ENCODE measurements at places on chromosomes 4 and X.

DNA sequence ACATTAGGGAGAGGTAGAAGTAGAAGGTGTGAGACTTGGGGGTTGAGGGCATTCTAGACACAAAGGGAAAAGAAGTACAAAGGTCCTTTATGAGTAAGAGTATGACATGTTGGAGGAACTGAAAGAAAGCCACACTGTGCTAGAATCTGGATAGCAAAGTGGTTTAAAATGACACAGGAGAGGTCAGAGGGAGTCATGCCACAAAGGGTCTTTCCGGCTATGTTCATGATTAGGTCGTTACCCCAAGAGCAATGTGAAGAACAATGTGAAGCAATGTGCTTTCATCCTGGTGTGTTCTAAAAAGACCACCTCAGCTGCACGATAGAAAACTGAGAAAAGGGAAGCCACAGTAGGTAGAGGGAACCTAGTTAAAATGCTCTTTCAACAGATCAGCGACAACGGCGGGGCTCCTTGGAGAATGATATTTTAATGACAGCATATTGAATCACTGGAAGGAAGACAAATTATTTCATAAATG lies 29.2 kb downstream of the SMIM14 start:
- DNase-seq, result peak; percentile 77

- DNase-seq, result no peak
Observed at GRCh38 chrX:112784692-112785091, 55.9 kb downstream of the AMOT start.

GRCh38 chrX:138128027-138128671 lies 562.2 kb downstream of the ZIC3 start:
- no peak for DNase-seq

DNA sequence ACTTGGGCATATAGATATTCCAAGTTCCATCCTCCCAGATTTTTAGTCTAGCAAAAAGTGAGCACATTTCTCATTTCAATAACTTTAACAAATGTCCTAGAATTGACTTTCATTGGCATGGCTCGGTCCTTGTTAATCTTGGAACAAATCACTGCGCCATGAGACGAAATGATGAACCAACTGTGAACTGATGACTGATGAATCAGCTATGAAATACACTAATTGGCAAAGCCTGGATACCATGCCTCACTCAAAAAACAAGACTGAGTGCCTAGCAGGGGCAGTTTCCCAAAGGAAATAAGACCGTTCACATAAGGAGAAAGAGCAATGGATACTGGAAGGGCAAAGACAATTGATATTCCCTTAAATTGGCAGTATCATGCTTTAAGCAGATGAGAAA lies 248.6 kb upstream of the VEGFC start:
- no peak for DNase-seq

DNA sequence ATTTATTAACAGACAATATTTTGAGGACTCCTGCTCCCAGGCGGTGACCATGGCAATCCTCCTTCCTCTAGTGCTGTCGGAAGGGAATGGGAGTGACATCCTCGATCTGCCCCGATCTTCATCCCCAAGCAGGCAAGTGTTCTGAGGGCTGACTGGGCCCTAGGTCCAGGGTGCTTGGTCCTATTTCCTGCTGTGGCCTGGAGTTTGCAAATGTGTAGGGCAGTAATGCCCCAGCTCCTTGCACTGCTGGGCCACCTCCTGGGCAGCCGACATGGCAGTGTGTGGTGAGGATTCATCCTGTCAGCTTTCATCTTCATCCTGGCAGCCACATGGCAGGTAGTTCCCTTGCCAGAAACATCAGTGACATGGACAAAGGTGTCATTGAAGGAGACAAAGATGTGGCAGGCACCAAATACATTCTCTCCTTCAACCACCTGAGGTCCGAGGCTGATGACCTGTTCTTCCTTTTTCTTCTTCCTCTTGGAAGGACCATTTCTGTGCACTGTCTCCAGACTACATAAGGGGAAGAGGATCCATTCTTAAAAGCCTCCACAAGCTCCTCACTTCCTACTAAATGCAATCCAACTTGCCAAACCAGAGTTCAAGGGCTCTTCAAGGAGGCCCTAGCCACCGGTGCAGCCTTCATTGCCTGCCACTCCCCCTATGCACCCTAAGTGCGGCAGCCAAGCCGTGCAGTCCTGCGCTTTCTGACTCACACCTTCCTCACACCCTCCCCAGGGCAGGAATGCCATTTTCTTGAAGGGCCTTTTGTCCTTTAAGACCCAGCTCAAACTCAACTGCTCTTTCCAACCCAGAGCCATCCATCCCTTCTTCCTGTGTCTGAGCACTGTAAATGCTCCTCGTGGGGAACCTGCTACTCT lies 65.7 kb downstream of the TMEM154 start:
- no peak for DNase-seq

DNA sequence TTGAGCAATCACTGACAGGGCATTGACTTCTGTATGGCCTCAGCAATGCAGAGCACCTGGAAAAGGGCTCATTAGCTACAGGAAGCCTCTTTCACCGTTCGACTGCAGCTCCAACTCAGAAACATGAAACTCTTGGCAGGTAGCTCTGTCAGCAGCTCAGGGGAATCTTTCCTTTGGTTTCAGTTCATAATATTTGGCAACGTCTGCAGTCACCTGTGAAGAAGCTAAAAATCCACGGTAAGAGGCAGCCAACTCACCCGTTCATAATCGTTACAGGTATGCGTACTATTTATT lies 354.9 kb downstream of the CAMK2D start:
- DNase-seq, result no peak

GRCh38 chr4:8850074-8850829 lies 21.4 kb downstream of the HMX1 start:
- no peak for DNase-seq

DNA sequence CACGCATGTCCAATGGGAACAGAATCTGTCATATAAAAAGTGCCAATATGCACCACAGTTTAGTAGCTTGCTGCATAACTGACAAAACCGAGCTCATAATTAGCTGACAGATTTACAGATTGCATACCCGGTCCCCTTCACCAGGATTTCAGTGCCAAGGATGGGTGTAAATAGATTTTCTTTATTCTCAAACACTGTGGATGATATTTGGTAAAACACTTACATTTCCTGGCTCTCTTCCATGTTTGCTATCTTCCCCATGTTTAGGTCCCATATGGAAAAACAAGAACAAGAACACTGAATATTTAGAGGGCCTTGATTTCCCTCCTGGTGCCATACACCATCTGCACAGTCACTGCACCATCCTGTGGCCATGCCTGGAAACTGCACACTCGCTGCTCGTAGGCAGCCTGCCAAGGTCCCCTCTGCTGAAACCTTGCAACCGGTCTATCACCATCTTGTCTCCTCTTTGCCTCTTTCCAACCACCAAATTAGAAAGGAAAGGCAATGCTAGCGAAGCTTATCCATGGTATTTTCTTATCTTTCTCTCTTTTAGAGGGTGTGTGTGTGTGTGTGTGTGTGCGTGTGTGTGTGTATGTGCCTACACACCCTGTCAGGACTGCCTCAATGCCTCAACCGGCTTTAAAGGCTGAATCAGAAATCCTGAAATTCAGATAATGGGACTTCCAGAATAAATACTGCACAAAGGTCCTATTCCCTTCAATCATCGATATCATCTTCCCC lies 124.2 kb upstream of the MBNL3 start:
- no peak for DNase-seq

DNA sequence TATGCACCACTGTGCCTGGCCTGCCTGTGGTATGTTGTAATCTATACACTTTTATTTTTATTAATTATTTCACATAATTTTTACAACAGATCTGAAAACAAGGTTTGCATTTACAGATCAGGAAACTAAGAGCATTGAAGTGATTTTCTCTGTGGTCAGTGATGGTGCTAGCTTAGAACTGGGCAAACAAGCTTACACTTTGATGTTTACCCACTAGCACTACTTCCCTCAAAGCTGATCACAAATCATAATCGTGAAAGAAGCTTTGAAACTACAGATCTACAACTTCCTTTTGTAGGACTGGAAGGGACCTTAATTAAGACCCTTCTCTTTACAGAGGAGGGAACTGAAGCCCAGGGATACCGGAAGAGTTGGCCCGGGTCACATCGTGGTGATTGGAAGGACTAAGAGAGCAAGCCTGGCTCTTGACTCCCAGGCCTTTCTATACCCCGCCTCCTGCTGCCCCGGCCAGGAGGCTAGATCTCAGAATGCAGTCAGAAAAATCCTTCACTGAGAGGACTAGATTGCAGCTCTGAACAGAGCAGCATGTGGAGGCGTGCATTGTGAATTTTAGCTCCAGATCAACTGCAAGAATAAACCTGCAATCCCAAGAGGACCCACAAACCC lies 93.7 kb upstream of the ZNF827 start:
- no peak for DNase-seq

- DNase-seq, result no peak
Observed at GRCh38 chrX:24305905-24306304, 8.0 kb downstream of the SUPT20HL2 start.

DNA sequence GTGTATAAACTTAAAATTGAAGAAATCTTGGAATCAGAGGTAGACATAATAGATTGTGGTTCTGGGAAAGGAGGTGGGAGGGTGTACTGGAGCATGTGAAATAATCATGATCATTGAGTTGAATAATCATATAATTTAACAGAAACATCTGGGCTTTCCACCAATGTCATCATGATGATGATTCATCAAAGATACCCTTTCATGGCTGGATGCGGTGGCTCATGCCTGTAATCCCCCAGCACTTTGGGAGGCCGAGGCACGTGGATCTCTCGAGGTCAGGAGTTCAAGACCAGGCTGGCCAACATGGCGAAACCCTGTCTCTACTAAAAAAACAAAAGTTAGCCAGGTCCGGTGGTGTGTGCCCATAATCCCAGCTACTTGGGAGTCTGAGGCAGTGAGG lies 6.7 kb upstream of the RUFY3 start:
- DNase-seq, result peak; percentile 59

DNA sequence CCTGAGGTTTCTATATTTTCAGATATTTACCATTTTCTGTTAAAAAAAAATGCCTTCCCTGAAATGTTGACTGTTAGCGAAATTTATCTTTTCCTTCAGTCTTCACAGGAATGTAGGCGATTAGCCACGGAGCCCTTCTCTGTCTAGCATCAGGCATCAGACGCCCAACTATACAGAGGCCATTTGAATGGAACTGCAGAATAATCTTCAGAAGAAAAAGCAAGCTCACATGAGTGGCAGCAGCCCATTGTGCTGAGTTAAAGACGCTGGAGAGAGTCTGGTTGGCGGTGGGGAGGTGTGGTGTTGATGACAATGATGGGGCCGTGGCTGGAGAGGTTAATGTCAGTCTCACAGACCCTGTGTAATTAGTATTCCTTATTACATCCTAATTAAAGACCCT lies 196.8 kb upstream of the LEF1 start:
- no peak for DNase-seq

- peak; percentile 14 for DNase-seq
Observed at GRCh38 chrX:38055170-38055847, 49.0 kb downstream of the SYTL5 start.

DNA sequence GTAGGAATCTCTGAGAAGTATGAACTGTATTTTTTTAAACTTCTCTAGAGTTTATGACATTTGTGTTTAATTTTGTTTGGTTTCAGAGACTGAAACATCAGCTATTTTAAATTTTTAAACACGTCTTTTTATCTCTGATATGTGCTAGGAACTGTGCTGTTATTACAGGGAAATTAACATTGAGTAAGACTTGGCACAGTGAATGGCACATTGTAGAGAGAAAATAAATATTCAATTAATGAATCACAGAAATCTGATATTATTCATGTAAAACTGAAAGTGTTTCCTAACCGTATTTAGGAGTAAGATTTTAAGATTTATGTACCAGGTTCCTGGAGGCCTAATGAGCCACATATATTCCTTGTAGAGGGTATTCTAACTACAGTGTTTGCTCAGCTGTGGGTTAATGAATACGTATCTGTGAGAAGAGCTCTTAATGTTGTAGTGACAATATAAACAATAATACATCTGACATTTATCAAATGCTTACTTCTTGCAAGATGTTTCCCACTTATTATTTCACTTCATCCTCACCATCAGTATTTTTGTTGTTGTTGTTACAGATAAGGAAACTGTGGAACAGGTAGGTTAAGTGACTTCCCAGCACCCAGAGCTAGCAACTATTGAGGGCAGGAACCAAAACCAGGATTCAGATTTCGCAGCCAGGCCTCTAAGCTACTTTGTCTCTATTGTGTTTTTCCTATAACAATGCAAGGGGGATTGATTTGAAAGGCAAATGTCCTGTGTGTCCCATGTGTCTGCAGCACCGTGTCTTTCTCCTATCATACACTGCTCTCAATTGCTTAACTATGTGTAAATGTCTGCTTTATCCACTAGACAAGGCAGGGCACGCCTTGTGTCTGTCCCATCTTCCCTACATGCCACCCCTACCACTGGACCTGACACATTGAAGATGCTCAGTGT lies 121.1 kb upstream of the FAM9C start:
- DNase-seq, result no peak

DNA sequence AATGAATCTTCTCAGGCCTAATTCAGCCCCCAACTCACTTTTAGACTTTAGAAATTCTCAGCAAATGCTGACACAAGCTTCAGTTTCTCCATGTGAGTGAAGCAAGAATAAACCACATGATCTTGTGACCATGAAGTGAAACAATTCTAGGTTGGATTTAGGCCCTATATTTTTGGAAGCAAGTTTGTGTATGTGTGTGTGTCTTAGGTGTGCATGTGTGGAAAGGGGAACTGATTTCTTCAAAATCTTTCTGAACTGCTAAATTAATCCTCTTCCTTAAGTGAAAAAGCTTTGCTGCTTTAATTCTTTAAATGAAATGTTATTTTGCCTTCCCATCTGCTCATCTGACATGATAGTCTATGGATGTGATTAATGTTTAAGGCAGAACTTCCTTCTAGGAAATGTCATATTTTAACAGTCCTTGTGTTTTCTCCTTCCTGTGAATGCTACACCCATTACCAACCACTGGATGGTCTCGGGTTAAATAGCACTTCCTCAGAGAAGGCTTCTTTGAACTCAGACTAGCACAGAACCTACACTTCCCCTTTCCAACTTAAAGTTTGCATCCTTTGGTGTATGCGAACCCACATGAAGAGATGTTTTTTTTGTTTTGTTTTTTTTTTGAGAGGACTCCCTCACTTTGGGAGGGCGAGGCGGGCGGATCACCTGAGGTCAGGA lies 1.2 kb upstream of the TMEM144 start:
- DNase-seq, result no peak

- DNase-seq, result peak; percentile 5
Observed at GRCh38 chr4:152640058-152640921, 39.5 kb downstream of the TMEM154 start.

DNA sequence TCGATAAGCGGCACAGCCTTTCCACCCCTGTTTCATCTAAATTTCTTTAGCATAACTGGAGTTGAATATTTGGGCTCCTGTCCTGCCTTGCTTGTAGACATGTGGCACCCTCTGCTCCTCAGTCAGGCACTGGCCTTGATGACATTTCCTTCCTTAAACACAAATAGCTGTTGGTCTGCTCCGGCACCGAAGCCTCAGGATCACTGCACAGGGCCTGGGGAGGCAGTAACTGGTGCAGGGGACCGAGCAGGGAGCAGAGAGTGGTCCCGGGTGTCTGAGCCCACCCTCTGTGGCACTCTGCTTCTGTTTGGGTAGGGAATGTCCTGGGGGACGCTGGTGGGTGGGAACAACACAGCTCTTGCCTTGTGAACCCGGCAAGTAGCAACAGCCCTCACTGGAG lies 13.6 kb downstream of the RGS12 start:
- DNase-seq, result no peak

- DNase-seq, result no peak
Observed at GRCh38 chr4:25830548-25830947, 32.2 kb downstream of the SEL1L3 start.
